HT1080 (cell line): ENCODE measurements at places on chromosomes 7 and 10.

DNA sequence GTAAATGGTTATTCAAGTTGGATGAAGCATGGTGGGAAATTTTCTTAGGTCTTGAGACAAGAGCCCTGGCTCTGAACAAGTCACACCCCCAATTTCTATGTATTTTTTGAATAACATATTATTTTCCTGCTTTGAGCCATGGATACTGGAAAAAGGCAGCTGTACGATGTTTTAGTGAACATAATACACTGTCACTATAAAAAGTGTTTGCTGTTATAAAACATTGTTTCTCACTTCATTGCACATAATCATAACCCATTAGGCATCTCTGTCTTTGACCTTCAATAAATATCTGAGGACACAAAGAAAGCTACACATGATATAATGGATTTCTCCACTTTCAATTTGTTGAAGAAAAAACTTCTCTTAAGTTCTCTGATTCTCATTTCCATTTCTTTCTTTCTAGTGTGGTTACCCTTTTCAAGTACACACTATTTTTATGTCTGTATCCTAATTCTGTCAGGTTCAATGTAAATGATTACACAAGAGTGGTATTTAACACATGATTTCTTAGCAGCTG lies 283.9 kb upstream of the SP8 start:
- no peak for DNase-seq

DNA sequence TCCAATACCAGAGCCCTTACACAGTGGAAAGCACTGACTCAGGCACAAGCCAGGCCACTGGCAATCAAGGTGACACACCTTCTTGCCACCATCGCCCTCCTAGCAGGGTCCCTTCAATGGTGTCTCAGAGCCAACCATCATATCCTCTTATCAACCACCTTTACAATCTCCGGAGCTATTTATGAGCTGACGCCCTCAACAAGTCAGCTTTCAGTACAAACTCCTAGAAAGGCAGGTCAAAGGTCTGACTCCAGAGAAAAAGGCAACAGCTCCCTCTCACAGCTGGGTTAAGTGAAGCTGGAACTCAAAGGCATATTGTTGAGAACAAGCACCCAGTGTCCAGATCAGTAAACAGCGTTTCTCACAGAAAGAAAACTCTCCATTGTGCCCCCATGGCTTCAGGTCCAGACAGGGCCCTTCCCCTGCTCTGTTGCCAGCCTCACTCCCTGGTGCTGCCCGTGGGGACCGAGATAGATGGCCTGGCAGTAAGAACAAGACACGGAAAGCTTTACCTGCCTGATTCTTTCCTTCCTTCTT lies 2.4 kb downstream of the ZNF3 start:
- DNase-seq: no peak

DNA sequence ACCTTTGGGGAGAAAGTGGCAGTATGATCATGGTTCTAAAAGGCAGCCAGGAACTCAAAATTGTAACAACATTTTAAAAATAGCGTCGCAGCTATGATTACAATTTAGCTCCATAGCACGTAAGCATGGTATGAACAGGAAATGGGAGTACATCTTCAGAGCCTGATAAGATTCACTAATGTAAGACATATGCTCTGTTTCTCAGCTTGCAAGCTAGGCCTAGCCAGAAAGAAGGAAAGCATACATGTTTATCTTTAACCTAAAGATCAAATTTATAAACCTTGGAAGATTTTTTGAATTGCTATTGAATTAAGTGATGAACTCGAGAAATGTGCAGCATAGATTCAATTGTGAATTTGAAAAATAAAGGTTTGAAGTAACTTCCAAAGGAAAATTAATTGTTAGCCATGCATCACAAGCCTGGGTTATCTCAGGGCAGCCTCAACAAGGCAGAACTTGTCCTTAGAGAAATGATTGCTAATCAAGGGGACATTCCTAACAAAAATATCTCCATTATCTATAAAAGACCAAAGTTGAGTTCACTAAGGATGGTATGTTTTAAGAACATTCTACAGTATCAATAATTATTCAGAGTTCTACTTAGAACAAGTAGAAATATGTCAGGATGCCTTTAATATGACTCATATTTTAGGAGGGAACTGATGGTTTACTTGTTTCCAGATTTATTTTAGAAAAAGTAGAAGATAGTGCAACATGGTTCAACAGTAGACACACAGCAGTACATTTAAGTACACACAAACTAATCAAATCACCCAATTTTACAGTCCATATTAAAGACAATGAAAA lies 38.8 kb upstream of the SEPTIN7 start:
- DNase-seq: no peak

- DNase-seq: peak; percentile 74
Observed at GRCh38 chr10:97713339-97713825, at the start of gene MARVELD1. Gene MARVELD1 (plus strand): TSS chr10:97713730. CDS start chr10:97713877, 147 bp downstream.

GRCh38 chr7:125555916-125556315 lies 626.3 kb upstream of the POT1 start:
- DNase-seq: no peak

- no peak for DNase-seq
Observed at GRCh38 chr10:130160775-130161174, 24.6 kb downstream of the GLRX3 start.

- DNase-seq: no peak
Observed at GRCh38 chr7:24510759-24511158, 62.5 kb upstream of the PALS2 start.

DNA sequence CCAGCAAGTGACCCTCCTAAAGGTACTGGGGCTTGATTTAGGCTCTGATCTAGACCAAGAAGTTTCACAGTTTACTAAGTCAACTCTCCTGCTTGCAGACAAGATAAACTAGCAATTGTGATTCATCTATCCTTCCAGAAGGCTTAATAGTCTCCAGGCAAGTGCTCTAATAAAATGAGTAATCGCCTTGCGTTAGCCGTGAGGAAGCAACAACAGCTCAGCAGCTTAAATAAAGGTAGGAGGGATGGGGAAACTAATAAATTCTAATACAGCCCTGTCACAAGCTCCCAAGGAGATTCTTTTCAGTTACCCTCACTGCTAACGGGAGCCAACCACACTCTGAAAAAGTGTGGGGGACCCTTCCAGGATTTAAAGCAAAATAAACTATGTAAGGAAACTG lies 48.4 kb downstream of the FRMD4A start:
- no peak for DNase-seq

DNA sequence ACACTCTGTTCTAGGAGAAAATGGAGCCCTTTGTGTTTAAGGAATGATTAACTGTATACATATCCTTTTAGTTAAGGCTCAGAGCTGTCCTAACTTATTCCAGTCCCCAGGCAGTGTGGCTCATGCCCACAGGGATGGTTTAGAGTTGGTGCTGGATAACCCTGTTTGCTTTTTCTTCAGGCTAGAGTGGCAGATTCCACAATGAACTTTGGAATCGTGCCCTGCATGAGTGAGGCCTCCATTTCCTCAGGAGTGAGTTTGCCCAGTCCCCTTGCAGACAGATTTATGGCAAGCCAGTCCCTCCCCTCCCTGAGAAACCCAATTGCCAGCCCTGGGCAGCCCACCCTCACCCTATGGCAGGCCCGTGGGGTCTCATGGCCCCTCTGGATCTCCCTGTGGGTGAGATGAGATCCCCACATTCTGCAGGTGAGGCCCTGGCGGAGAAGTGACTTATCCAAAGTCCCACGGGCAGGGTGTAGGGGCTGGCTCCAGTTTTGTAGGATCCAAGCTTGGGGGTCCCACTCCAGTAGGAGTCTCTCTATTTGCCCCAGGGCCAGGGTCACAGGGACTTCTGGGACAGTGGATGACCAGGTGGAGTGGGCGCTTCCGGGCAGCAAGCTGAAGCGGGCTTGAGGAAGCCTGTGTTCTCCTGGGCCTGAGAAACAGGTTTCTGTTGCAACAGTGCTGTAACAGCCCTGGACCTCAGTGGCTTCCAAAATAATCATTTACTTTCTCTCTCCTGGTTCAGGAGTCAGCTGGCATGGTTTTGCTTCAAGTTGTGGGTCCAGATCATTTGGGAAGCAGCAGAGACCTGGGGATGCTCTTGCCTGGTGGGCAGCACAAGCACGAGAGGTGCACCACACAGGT lies 9.0 kb upstream of the COMTD1 start:
- DNase-seq: no peak

GRCh38 chr7:101156277-101156676 lies 2.0 kb downstream of the AP1S1 start:
- DNase-seq: no peak

DNA sequence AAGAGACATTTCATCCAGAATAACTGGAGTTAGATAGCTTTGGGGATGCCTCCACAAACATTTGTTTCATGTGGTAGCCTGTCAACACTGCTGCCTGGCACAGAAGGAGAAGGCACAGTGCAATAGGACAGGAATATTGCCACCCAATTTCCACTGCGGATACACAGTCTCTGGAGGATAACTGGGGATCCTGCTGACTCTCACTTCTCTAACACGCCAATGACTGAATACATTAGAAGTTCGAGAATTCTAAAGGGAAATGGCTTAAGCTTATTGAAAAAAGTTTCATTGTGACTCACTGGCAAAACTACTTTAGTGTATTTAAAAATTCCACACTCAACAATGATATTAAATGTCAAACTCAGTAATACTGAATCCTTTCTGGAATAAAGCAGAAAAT lies 12.9 kb downstream of the ARL3 start:
- DNase-seq: no peak

GRCh38 chr7:32564542-32564941 lies 69.3 kb downstream of the AVL9 start:
- no peak for DNase-seq

- no peak for DNase-seq
Observed at GRCh38 chr10:71981015-71981875, 17.1 kb downstream of the CHST3 start.

DNA sequence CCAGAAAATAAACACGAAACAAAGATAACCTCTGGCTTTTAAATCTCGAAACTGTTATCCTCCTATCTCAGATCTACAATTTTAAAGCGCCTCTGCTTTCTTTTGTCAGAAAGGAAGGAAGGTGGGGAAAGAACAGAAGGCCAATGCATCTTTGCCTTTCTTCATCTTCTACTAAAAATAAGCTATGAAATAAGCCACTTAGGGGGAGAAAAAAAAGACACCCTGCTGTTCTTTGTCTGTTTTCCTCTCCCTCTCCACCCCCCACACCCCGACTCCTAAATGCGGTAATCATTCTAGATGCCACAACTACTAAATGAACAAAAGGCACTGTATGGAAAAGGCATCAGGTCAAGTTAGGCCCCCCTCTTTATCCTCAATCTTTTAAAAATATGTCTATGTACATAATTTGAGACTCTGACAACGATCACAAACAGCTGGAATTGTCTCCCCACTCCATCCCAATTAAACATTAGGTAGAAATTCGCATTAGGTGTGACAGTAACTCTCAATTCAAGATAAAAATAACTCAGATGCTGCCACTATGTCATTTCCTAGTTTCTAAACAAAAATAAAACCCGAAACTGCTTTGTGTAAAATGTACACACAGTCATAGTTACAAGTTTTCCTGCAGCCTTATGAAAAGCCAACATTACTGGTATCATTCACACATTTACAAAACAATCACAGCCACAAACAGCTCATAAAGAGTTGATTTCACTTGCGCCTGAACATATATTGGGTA lies 2.4 kb downstream of the UBE2H start:
- DNase-seq: no peak
